ENCODE measurements at places on chromosomes 7 and 10.

- DNase-seq = no peak
These were observed 22.7 kb downstream of the PTER start for GRCh38 chr10:16459423-16459939.

GRCh38 chr10:50512743-50513416 is 110.9 kb downstream of the SGMS1 start:
- no peak for DNase-seq

DNA sequence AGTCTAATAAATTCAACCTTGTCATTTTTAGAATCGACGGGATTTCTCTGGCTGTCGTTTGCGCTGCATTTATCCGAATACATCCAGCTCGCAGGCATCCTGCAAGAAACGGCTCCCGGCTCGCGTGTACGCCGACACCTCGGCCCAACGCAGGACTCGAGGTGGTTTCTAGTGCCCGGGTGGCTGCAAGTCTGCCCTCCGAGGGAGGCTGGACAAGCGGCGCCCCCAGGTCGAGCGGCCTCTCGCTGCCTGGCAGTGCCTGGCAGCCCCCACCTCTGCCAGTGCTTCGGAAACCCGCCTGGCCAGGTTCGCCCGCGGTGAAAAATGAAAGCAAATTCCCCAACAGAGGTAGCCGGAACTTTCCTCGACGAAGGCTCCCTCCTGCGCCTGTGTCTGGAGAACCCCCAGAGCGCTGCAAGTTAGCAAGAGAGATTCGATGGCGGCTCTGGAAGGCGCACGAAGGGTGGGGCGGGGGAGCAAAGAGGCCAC is 5.7 kb upstream of the ZNF503 start:
- DNase-seq = no peak

GRCh38 chr7:21887779-21888178 is 57.9 kb downstream of the CDCA7L start:
- no peak for DNase-seq

DNA sequence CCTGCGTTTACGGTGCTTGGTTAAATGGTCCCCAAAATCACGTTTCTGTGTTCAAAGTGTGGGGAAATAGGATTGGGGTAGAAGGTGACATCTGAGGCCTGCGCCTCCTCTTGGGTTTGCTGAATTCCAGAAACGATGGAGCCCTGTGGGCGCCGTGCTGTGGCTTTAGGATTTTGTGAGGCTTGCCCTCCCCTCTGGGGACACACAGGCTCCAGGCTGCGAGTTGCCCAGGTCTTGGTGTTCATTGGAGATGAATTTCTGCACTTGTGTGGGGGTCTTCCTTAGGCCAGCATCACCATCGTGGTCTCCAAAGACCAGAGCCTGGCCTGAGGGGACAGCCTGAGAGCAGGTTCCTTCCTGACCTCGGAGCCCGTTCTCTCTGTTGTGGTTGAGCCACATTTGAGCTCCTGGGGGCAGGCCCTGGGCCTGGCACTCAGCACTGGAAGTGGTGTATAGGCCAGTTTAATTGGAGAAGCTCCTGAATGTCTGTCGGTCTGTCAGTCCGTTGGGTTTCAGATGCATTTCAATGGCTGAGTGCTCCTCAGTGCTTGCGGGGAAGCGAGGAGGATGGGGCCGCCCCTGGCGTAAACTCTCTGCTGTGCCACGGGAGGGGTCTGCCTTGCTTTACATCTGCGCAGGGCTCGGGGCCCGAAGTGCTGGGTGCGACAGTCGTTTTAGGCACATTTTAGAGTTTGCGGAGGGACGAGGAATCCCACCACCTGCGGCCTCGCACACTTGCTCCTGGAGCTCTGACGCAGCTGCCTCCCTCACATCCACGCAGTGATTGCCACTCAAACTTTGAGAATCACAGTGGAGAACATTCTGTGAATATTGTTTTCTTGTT is 71.7 kb downstream of the DNAJB6 start:
- no peak for DNase-seq

DNA sequence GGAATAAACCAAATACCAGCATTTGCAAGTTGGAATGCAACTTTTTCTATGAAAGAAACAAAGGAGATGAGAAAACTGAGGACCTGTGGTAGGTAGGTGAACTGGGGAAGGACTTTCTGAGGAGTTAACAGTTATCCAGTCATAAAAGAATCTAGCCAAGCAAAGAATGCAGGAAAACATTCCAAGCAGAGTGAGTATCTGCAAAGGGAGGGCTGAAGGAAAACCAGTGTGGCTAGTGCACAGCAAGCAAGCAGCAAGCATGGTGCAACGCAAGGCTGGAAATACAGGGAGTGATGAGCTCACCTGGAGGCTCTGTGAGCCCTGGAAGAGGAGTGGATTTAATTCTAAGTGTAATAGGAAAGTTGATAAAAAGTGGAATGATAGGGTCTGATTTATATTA is 44.0 kb downstream of the RTKN2 start:
- no peak for DNase-seq

- DNase-seq = no peak
These were observed 129.1 kb downstream of the PRKG1 start for GRCh38 chr10:51203359-51203758.

DNA sequence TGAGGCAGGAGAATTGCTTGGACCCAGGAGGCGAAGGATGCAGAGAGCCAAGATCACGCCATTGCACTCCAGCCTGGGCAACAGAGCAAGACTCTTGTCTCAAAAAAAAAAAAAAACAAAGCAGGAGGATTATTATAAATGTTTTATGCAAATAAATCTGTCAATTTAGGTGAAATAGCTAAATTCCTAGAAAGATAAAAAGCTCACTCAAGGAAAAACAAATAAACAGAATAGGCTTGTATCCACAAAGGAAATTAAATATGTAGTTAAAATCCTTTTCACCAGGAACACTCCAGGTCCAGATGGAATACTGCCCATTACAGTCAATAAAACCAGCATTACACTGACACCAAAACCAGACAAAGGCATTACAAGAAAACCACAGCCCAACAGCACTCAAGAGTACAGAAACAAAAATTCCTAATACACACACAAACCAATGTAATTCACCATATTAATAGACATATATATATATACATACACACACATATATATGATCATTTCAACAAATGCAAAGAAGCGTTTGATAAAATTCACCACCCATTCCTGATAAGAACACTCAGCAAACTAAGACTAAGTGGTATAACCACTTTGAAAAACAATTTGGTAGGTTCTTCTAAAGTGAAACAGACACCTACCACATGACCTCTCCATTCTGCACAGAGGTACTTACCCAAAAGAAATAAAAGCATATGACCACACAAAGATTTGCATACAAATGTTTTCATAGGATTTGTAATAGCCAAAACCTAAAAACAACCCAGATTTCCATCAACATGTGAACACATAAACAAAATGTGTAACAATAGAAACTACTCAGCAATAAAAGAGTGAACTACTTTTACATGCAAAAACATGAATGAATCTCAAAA is 38.8 kb downstream of the ABI1 start:
- DNase-seq = no peak

- DNase-seq = no peak
These were observed 2.7 kb downstream of the PUS7 start for GRCh38 chr7:105519353-105519752.

GRCh38 chr10:114815791-114816190 is 5.8 kb upstream of the FHIP2A start:
- no peak for DNase-seq

GRCh38 chr10:124417895-124418725 is 613 bp downstream of the OAT start:
- no peak for DNase-seq

DNA sequence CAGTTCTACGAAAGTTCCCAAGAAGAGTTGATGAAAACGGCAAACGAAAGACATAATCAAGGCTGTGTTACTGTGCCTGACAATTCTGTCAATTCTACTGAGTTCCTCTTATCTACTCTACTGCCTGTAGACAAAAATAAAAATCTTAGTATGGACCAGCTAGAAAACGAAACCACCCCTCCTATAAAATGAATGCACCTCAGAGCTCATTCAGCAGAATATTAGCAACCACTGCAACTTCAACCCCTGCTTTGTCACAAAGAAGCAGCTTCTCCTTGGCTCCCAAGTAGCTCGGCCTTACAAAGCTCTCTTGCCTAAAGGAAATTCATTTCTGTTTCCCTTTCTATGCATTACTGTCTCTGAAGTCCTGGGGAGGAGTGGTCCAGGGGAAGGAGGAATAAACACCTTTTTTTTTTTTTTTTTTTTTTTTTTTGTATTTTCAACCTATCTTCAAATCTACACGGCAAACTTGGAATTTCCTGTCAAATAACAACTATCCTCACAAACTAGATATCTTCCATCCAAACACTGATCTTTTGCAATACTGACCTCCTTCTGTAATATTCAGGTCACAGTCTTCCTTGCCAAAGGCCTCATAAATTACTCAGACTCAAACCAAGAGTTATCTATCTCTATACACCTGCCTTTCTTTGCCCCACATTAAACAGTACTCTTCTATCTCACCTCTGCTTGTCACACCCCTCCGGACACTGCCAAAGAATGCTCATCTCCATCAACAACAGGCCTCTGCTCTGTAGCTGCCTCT is 74.3 kb downstream of the GLI3 start:
- no peak for DNase-seq

DNA sequence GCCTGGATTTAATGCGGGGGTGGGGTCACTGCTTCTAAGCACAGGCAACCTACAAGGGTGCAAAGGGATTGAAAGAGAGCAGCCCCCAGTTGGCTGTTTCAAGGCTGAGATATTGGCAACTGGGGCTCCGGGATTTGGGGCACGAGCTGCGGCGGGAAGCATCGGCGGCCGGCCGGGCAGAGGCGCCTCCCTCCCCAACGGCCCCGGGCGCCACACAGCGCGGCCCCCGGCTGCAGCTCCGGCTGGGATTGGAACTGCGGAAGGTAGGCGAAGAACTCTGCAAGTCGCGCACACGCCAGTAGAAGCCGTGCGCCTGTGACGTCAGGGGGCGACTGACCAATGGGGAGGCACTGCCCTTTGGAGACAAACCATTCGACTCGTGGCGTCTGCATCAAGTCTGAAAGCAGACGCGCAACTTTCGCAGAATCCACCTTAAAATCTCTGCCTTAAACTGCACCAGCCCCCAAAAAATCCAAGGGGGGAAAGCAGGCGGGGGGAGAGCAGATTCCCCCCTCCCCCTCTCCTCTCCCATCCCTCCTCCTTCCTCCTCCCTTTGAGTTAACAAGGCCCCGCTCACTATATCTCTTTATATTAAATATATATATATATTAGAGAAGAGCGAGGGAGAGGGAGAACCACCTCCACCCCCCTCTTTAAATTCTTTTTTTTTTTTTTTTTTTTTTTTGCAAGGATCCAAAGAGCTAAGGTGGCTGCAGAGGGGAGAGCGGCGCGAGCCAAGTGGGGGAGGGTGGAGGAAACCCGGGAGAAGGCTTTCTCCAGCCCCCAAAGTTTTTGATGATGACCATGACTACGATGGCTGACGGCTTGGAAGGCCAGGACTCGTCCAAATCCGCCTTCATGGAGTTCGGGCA is at the start of gene DLX6:
Gene DLX6 (plus strand): TSS at position 371 of the 872 bp plus-strand sequence. CDS start 425 bp downstream, at position 796.
- peak; percentile 93 for DNase-seq

DNA sequence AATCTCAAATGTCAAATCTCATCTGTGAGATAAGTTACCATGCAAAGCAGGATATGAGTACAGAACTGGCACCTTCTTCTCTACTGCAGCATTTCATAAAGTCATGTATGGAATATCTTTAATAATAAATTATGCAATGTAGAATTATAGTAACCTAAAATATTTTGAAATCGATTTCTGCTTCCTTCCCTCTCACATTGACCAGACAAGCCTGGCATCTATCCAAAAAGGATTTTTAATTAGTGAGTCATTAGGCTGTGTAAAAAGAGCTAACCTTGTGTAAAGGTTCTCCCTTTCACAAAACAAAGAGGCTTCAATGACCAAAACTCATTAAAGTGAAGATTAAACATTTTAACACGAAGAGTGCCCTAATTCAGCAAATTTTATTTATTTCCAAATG is 48.8 kb upstream of the EXOC6 start:
- no peak for DNase-seq

DNA sequence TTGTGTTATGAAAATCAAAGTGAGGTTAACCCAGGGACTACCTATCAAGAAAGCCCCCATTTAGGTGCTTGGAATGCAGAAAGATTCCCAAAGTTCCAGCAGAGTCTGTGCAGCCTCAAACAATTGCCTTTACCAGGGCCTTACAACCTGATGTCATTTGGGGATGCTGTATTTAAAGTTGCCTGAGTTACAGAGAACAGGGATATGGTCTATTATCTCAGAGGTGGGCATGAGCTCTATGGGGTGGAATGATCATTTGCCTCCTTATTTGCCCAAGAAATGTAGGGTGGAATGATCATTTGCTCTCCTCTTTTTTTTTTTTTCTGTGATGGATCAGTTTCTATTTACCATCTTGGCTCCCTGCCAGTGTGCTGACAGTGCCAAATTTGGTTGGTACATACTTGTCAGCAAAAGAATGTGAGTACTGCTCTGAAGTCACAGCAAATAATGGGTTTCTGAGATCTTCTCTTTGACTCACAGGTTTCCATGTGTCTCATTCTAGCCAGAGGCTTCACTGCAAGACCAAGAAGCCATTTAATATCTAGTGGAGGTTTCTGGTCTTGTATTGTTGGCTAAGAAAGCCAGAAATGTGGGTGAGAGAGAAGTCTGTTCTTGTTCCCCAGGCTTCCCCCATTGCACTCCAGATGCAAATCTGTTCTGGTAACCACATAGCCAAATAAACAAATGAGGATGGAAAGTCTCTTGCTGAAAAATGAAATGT is 45.5 kb upstream of the ZNRF2 start:
- peak; percentile 46 for DNase-seq

- DNase-seq = no peak
These were observed 295.9 kb upstream of the PHF14 start for GRCh38 chr7:10677668-10678232.

DNA sequence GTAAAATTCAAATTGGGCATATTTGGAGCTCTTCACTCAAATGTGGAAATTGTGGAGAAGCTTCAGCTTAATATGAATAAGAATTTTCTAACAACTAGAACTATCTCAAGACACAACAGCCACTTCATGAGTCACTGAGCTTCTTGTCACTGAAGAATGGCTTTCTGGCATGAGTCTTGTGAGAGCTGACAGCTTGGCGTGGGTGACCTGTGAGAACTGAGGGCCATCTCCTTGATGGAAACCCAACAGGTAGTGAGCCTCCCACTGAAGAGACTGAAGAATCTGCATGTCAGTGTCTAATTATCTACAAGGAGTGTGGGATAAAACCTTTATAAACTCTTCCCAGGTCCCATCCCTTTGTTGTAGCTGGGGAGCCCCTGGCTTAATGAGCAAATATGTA is 66.0 kb downstream of the CLEC2L start:
- DNase-seq = no peak

DNA sequence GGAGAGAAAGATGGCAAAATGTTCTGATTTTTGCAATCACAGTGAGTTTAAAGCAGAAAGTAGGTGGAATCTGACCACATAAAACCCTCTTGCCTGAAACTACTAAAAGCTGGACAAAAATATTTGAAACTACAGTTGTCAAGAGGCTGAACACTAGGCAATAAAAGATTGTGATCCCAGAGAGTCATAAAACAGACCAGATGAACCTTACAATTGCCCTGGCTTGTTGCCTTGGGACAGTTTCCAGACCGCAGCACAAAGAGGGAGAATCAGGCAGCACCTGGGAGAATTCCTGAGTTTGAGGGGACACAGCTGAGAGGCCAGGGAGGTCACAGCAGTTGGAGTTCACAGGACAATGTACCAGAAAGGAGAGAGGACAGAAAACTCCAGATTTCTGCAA is 107.3 kb upstream of the NANOS1 start:
- no peak for DNase-seq

GRCh38 chr7:67589183-67589582 is 592.5 kb downstream of the TYW1 start:
- no peak for DNase-seq

GRCh38 chr7:110880971-110881370 is 210.0 kb upstream of the LRRN3 start:
- no peak for DNase-seq

- DNase-seq = no peak
These were observed 136.2 kb downstream of the PRPF18 start for GRCh38 chr10:13722747-13723653.

GRCh38 chr7:35355199-35355598 is 101.3 kb upstream of the TBX20 start:
- no peak for DNase-seq
